Germinal center (tissue), 1 donor: ENCODE measurements at places on chromosomes 6 and 20.

GRCh38 chr6:2950713-2951112 is 20.7 kb downstream of the SERPINB6 start:
- DNase-seq = no peak

- DNase-seq = no peak
Measured at GRCh38 chr6:38476888-38477287, 162.8 kb downstream of the BTBD9 start.

DNA sequence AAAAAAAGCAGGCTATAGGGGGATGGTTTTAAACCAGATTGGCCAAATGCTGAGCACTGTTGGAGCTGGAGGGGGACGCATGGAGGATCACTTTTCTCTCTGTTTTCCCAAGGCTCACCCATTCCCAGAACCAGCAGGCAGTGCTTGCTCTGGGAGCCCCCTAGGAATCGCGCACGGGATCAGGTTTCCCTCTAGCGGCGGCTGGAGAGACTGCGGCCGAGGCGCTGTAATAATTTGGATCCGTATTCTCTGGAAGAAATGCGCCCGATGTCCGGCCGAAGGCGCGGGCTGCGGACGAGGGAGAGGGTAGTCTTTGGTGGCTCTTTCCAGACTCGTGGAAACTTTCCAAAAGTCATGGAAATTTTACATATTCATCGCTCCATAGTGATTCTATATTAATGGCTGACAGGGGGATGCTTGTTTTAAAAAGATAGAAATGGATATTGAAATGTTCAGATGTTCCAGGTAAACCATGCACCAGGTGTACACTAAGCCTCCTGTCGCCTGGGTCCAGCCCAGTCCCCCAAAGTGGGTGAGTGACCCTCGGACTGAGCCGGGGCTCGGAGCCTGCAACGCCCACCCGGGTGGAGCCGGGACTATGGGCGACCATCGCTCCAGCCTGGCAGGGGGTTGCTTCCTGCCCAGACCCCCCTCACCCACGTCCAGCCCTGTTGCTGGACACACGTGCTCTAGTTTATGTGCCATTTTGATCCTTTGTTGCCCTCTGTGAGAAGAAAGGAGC is 78.7 kb upstream of the PHACTR3 start:
- peak; percentile 50 for DNase-seq

GRCh38 chr20:62885046-62885895 is 23.6 kb upstream of the TCFL5 start:
- DNase-seq = no peak

DNA sequence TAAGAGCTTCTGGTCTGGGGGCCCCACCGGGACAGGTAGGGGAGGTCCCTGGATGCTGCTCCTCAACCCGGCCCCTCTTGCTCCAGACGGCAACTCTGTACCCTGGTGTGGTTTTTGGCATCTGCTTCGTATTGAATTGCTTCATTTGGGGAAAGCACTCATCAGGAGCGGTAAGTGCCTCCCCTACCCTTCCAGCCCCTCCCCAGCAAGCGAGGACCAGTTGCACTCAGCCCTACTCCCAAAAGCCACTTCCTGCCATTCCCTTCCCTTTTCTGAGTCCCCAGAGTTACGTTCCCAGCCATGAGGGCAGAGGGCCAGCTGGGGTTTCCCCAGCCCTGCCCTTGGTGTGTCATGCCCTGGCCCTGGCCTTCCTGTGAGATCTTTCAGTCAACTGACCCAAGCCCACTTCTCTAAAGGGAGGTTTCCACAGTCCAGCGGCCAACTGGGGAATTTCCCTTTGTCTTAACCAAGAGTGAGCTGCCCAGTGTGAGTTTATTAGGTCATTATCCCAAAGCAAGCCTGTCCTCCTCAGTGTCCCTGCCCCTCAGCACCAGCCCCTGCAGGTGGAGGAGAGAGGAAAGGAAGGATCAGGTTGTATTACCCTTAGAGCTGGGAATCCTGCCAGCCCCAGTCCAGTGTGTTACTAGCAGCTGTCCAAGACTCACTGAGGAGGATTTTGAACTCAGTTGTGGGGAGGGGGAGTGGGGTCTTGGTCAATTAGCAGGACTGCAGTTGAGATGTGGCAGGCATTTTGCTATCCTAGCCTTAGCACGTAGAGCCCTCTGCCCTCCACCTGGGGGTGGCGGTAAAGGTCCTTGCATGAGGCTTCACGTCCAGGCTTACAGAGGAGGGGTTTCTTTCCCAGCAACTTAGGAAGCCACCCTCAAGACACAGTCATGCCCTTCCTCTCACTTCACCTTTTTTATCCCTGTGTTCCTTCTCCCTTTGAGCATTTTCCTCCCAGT is 45.8 kb downstream of the TM9SF4 start:
- DNase-seq = no peak

DNA sequence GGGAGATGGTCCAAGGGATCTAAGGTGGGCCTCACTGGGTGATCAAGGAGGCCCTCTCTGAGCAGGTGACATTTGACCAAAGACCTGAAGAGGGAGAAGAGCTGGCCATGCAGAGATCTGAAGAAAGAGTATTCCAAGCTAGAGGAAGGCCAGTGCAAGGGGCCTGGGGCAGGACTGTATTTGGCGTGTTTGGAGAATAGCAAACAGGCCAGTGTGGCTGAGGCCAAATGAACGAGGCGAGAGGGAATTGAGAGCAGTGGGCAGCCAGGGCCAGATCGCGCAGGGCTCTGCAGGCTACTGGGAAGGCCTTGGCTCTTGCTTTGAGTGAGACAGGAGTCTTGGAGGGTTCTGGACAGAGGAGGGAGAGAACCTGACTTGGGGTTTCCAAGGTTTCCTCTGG is 9.3 kb downstream of the NOL4L start:
- no peak for DNase-seq

DNA sequence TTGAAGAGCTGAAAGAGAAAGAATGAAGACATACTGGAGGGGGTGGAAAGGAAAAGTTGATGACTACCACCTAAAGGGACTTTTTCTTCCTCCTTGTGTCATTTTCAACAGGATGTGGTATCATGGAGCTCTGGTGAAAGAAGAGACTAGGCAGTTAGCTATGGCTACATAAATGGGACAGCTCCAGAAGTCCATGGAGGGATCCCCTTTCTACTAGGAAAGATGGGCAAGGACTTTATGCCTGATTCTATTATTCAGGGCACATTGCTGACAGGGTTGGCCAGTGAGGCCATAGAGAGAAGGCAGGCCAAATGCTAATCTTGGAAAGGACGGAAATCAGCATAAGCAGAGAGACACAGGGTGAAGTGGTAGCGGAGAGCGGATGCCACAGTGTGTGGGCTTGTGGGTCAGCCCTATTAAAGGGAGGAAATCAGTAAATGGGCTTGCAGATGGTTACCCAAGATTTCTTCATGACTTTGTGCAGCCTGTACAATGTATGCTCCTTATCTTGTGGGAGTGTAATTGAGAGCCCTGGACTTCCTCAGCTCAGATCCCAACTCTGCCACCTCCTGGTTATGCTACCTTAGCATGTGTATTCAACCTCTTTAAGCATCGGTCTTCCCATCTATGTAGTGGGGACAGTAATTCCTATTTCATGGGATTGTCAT is 77.4 kb upstream of the TMEM170B start:
- DNase-seq = peak; percentile 24

DNA sequence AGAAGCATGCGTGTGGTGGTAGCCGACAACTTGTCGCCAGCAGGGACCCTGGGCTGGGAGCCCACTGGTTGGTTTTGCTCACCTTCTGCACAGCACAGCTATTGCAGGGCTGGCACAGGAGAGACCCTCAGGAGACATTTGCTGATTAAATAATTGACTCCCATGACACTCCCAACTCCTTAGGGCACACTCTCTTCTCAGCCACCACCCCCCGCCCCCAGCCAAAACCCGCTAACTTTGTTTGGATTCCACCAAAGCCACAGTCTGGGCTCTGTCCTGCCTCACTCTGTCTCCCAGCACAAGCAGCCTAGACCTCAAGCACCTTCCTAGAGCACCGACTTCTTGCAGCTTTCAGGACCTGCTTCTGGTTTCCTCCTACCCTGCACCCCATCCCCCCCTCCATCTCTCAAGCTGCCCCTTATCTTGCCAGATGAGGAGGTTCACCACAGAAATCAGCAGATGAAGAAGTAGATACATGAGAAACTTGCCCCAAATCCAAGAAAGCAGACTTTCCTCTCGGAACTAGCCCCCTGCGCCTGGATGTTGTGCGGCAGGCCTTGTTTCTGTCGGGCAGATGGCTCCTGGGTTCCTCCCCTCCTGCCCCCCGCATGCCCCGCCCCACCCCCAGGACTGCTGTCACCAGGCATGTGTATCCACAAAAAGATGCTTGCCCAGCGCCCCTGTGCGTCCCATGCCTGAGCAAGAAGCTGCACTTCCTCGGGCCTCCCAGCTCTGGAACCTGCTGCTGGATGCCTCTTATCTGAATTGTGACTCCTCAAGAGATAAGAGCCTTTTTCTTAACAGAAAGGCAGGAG is 35.0 kb upstream of the CD93 start:
- no peak for DNase-seq

DNA sequence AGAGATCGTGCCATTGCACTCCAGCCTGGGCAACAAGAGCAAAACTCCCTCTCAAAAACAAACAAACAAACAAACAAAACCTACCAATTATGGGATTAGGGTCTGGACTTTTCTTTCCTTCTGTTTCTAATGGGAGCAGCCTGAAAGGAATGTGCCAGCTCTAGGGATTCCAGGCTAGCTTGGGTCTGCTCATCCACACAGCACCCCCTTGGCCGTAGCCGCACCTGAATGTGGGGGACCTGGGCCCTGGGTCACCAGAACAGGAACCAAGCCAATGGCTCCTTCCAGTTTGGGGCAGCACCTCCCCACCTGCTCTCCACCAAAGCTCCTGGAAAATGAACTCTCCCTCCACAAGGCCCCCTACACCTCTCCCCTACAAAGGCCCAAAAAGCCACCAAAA is 6.7 kb downstream of the CTSZ start:
- DNase-seq = no peak

- no peak for DNase-seq
Measured at GRCh38 chr6:102677225-102677624, 1283.7 kb downstream of the GRIK2 start.

- no peak for DNase-seq
Measured at GRCh38 chr6:92708270-92708669, 711.1 kb downstream of the EPHA7 start.

- no peak for DNase-seq
Measured at GRCh38 chr6:147226163-147226724, 22.0 kb downstream of the STXBP5 start.

- DNase-seq = no peak
Measured at GRCh38 chr20:38585404-38586180, 4.6 kb downstream of the ADIG start.

- DNase-seq = no peak
Measured at GRCh38 chr20:19095762-19096161, 116.7 kb upstream of the SLC24A3 start.

- no peak for DNase-seq
Measured at GRCh38 chr6:6560909-6561308, 27.6 kb upstream of the LY86 start.

- no peak for DNase-seq
Measured at GRCh38 chr20:49674383-49675352, 39.0 kb downstream of the B4GALT5 start.

DNA sequence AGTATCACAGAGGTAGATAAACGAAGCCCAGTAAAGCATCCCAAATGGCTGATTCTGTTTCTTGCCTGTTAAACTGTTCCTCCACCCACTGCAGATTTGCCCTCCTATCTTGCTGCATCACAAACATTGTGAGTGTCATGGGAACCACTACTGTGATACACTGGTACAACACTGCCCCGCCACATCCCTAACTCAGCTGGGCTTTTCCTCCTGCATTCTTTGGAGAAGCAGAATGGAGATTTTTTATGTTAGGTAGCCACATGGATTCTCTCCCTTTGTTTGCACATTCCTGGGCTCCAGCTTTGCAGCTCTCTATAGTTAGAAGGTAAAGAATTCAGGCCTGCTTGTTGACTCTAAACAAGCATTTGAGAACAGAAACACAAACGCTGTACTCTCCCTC is 234.1 kb downstream of the TMEM242 start:
- DNase-seq = no peak

DNA sequence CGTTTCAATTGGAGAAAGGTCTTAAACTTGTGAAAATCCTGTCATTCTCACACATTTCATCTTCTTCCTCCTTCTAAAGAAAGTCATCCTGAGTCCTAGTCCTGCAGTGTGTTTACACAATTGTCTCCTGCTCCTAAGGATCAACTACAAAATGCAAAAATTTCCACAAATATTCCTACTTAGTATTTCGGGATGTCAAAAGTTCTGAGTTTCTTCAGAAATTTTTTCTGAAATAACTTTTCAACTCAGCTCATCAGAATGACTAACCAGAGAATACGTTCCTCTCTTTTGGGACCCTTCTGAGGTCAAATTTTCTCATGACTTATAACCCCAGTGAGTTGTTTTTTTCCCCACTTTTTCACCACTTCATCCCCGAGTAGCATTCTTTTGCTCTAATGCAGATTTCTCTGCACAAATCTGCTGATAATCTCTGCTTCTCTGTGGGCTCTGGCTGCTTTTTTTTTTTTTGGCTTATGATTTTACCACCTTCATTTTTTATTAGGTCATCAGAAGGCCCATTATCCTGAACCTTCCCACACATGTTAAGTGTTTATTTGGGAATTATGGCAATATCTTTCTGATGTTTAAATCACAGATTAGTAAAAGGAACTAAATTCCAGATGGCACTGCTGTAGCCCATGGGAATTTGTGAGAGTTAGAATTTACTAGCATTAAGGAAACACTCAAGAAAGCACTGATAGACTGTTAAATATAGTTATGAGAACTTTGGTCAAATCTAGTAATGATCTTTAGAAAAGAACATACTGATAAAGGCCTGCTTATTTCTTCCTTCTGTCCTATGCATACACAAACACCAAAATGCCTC is 41.4 kb downstream of the MAP3K5 start:
- no peak for DNase-seq

- no peak for DNase-seq
Measured at GRCh38 chr20:32062776-32063170, 10.7 kb downstream of the HCK start.

- DNase-seq = no peak
Measured at GRCh38 chr6:14284969-14285590, 167.5 kb downstream of the CD83 start.

- no peak for DNase-seq
Measured at GRCh38 chr6:147970970-147971369, 371.7 kb upstream of the SASH1 start.

- peak; percentile 26 for DNase-seq
Measured at GRCh38 chr6:121055572-121056163, 278.6 kb downstream of the TBC1D32 start.

DNA sequence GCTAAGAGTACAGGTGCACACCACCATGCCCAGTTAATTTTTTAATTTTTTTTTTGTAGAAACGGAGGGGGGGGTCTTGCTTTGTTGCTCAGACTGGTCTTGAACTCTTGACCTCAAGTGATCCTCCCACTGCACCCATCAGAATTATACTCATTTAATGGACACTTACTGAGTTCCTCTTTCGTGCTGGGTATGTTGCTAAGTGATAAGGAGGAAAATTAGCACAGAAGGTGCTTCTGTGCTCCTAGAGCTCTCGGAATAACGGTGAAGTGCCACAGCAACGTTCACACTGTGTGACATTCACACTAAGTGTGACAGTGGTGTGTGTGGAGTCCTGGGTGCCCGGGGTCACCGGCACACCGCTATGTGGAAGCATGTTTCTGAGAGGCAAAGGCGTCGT is 32.1 kb upstream of the BMP6 start:
- DNase-seq = no peak
